Upper lobe of left lung (tissue), 6 donors: ENCODE measurements at places on chromosomes 12 and 14.

DNA sequence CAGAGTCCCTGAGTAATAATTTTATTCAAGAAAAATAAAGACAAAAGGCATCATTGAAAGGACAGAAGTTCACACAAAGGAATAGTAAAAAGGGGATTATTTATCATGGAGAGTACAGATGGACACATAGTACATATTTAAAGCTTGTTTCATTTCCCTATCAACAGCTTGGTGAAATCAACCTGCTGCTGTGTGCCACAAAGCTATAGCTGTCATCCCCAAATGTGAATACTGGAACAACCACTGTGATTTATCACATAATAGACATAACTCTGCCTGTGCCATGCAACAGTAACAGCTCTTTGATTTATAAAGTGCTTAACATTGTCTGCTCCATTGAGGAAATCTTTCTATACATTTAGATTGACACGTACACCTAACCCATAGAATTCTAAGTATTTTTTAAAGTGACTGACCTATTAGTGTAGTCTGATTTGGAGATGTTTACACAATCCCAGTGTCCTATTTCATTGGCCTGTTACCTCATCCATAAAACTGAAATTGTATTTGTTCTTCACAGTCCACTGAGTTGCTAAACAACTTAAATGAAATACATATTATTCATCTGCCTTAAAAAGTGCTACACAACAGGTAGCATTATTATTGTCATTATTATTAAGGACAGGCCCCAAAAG is 3.3 kb downstream of the NEMF start:
- DNase-seq = no peak
- H3K4me3 ChIP-seq = no peak overlapping the region
- H3K4me1 ChIP-seq = peaks cover 15% of the 10 kb centered on the region
- H3K27me3 ChIP-seq = no peaks in the 10 kb centered on the region

GRCh38 chr14:58085877-58086276 is 66.1 kb downstream of the ARMH4 start:
- no peak overlapping the region for H3K27ac ChIP-seq
- no peaks in the 10 kb centered on the region for H3K4me1 ChIP-seq
- H3K4me3 ChIP-seq = no peak overlapping the region
- no peaks in the 10 kb centered on the region for H3K27me3 ChIP-seq
- DNase-seq = no peak

DNA sequence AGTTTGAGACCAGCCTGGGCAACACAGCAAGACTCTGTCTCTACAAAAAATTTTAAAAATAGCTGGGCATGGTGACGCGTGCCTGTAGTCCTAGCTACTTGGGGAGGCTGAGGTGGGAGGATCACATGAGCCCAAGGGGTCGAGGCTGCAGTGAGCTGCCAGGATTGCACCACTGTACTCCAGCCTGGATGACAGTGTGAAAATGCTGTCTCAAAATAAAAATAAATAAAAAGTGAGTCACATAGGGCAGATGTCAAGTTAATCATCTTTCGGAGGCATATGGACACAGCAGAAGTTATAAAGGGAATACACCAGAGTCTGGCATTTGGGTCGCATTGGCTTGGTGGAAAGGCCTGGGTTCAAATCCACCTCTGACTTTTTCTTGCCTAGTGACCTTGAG is 92.7 kb downstream of the PHETA1 start:
- DNase-seq = no peak
- no peaks in the 10 kb centered on the region for H3K27me3 ChIP-seq
- H3K4me1 ChIP-seq = no peaks in the 10 kb centered on the region
- H3K27ac ChIP-seq = no peak overlapping the region
- H3K36me3 ChIP-seq = no peaks in the 10 kb centered on the region

DNA sequence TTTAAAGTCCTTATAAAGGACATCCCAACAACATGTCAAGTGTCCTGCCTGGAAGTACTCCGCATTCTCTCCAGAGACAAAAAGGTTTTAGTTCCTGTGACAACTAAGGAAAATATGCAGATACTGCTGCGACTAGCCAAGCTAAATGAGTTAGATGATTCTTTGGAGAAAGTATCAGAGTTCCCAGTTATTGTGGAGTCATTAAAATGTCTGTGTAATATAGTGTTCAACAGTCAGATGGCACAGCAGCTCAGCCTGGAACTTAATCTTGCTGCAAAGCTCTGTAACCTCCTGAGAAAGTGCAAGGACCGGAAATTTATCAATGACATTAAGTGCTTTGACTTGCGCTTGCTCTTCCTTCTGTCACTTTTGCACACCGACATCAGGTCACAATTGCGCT is 40.2 kb downstream of the RIC8B start:
- H3K4me1 ChIP-seq = no peaks in the 10 kb centered on the region
- H3K4me3 ChIP-seq = no peak overlapping the region
- H3K27me3 ChIP-seq = no peaks in the 10 kb centered on the region
- DNase-seq = no peak
